ENCODE measurements at places on chromosomes 4 and X.

- no peak for DNase-seq
- no peaks in the 10 kb centered on the region for H3K27me3 ChIP-seq
- no peaks in the 10 kb centered on the region for H3K36me3 ChIP-seq
- H3K4me3 ChIP-seq, result no peak overlapping the region
Observed at GRCh38 chr4:112693507-112693906, 56.6 kb downstream of the LARP7 start.

DNA sequence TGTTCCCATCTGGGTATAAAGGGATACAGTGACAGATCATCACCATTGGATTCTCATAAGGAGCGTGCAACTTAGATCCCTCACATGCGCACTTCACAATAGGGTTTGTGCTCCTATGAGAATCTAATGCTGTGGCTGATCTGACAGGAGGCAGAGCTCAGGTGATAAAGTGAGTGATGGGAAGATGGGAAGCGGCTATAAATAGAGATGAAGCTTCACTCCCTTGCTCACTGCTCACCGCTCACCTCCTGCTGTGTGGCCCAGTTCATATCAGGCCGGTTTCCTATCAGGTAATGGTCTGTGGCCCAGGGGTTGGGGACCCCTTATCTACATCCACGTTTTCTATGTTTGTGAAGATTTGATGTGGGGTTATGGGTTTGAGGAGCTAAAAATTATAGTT lies 43.7 kb downstream of the FAT4 start:
- H3K4me3 ChIP-seq, result no peak overlapping the region
- H3K36me3 ChIP-seq, result no peaks in the 10 kb centered on the region
- no peaks in the 10 kb centered on the region for H3K4me1 ChIP-seq
- no peaks in the 10 kb centered on the region for H3K27me3 ChIP-seq

GRCh38 chr4:145182222-145182621 lies 1.8 kb upstream of the OTUD4 start:
- no peak for DNase-seq
- peaks cover 22% of the 10 kb centered on the region for H3K4me1 ChIP-seq
- no peaks in the 10 kb centered on the region for H3K36me3 ChIP-seq
- H3K4me3 ChIP-seq, result no peak overlapping the region
- no peak overlapping the region for H3K27ac ChIP-seq
- no peaks in the 10 kb centered on the region for H3K27me3 ChIP-seq

DNA sequence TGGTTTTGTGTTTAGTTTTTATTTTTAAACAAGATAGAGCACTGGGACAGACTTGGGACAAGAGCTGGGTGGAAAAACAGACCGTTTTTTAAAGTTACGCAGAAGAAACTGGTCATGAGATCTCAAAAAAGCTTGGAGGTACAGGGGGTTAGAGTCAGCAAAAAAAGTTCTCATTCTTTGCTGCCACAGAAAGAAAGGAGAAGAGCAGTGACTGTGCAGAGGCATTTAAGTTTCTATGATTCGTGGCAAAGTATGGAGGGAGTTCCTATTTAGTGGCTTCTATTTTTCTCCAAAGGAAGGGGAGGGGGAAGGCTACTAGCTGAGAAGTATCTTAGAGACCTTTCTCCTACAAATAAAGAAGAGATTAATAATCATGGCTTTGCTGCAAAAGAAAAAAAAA lies 68.3 kb downstream of the MANBA start:
- no peaks in the 10 kb centered on the region for H3K27me3 ChIP-seq
- DNase-seq, result no peak
- H3K36me3 ChIP-seq, result no peaks in the 10 kb centered on the region
- H3K4me1 ChIP-seq, result no peaks in the 10 kb centered on the region
- H3K4me3 ChIP-seq, result no peak overlapping the region

DNA sequence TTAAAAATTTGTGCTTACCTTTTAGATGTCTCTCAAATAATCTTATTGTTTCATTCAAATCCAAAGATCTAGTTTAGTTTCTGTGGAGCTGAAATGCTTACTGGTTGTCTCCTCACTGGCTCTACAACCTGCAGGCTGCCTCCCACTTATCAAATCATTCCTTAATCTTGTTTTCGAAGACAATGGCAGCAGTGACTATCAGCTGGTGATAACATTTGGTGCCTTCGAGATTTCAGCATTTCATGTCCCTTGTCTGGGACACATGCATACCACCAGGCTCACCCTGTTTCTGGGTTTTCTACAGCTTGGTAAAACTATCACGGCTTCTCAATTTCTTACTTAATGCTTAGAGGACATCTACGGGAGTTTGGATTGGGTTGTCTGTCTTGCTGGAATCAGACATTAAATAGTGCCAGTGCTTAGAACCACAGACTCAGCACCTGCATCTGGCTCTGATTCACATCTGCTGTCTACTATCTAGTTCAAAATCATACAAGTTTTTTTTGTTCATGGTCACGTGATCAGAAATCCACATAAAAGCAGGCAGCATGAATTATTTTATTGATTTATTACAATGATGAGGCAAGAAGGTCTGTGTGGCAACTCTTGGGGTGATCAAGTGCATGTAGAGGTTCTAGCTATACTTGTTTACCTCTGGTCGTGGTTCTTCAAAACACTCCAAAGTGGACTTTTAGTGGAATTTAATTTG lies 32.0 kb upstream of the SMARCAD1 start:
- H3K4me3 ChIP-seq, result no peak overlapping the region
- no peak for DNase-seq
- no peaks in the 10 kb centered on the region for H3K36me3 ChIP-seq
- H3K27me3 ChIP-seq, result no peaks in the 10 kb centered on the region
- no peak overlapping the region for H3K27ac ChIP-seq

DNA sequence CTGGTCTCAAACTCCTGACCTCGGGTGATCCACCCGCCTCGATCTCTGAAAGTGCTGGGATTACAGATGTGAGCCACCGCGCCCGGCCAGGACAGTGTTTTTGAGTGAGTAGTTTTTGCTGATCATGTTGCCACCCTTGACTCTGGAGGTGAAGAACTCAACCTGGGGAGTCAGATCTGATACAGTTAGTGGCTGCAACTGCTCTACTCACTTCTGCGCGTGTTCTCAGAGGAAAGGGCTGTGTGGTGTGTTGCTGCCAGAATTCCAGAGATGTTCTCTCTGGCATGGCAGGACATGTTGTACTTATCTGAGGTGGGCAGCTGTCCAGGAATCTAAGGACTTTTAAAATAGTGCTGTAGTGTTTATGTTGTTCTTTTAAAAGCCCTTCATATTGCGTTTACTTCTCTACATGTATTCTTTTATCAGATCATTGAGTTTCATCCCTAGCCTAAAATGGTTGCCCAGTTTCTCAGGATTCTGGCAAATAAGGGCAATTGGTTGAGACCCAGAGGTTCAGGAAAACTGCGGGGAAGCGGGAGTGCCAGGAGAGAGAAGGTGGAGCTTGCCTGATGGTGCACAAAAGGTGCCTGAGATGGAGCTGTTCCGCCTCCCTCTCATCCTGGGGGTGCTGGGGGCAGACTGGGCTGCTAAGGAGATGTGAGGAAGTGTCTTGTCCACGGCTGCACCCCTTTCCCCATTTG lies 97.7 kb downstream of the ARHGAP10 start:
- no peak overlapping the region for H3K27ac ChIP-seq
- no peaks in the 10 kb centered on the region for H3K36me3 ChIP-seq
- DNase-seq, result no peak
- no peak overlapping the region for H3K4me3 ChIP-seq
- no peaks in the 10 kb centered on the region for H3K27me3 ChIP-seq
- no peaks in the 10 kb centered on the region for H3K4me1 ChIP-seq

GRCh38 chrX:38052096-38052495 lies 45.7 kb downstream of the SYTL5 start:
- no peak overlapping the region for H3K27ac ChIP-seq
- H3K4me1 ChIP-seq, result no peaks in the 10 kb centered on the region
- H3K27me3 ChIP-seq, result no peaks in the 10 kb centered on the region

DNA sequence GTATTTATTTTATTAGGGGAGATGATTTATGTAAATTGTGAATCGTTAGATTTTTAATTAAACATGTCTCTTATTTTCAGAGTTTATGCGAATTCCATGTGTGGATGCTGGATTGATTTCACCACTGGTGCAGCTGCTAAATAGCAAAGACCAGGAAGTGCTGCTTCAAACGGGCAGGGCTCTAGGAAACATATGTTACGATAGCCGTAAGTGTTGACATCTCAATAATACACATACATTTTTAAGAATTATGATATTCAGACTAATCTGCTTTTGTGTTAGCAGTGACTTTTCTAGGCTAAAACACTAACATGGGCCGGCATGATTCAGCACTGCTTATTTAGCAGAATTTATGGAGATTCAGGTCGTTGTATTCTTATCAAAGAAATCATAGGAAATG lies 91.2 kb downstream of the RAP1GDS1 start:
- no peak overlapping the region for H3K27ac ChIP-seq
- no peaks in the 10 kb centered on the region for H3K4me1 ChIP-seq
- no peaks in the 10 kb centered on the region for H3K27me3 ChIP-seq
- H3K36me3 ChIP-seq, result no peaks in the 10 kb centered on the region
- H3K4me3 ChIP-seq, result no peak overlapping the region

DNA sequence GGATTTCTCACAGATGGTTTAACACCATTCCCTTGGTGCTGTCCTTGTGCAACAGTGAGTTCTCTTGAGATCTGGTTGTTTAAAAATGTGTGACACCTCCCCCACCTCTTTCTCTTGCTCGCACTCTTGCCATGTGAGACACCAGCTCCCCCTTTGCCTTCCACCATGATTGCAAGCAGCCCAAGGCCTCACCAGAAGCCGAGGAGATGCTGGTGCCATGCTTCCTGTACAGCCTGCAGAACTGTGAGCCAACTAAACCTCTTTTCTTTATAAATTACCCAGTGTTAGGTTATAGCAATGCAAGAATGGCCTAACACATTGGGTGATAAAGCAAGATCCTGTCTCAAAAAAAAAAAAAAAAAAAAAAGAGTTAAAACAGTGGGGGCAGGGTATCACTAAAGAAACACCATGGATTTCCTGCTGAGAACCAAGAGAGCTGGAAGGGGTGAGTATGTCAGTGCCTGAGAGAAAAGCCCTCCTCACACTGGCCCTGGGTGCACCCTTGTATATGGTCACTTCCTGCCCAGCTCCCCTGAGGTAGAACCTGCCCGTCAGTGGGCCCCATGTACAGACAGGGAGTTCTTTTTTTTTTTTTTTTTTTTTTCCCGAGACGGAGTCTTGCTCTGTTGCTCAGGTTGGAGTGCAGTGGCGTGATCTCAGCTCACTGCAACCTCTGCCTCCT lies 46.4 kb downstream of the APOO start:
- no peaks in the 10 kb centered on the region for H3K36me3 ChIP-seq
- H3K27ac ChIP-seq, result no peak overlapping the region
- H3K4me3 ChIP-seq, result no peak overlapping the region
- no peaks in the 10 kb centered on the region for H3K4me1 ChIP-seq
- no peak for DNase-seq
